Stimulated activated CD4-positive, alpha-beta T cell treated with anti-CD3 and anti-CD28 coated beads, Interleukin-4, amount 100 ng/mL, for 24 hours (primary cell): ENCODE measurements at places on chromosomes 6 and 20.

- no peak for DNase-seq
These were observed 28.5 kb upstream of the EMILIN3 start for GRCh38 chr20:41394931-41395666.

GRCh38 chr6:110425816-110426215 lies 10.4 kb upstream of the DDO start:
- DNase-seq = no peak

DNA sequence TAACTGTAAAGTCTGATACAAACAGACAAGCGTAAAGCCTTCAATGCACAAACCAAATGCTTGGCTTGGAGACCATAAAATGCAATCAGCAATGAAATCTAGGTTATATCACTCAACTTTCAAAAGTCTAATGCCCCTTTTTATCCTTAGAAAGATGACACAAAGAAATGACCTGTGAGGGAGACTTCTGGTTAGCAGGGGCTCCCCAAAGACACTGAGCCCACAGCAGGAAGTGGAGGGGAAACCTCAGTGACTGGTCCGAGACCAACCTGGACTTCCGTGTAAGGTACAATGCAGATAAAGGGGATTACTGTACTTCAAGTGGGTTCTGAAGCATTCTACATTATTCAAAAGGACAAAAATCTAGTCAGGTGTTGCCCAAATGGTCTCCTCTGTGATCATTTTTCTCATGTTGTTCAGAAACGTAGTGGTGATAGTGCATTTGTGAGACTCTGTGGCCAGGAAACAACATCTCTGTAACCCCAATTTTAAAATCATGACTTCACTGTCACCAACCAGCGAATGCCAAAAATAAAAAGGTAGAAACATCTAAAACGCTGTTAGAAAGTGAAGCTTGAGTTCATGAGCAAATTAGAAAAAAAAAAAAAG lies 88.2 kb downstream of the HIVEP2 start:
- no peak for DNase-seq

- DNase-seq = no peak
These were observed 295.8 kb downstream of the BCKDHB start for GRCh38 chr6:80402266-80402665.

- no peak for DNase-seq
These were observed 545 bp upstream of the VSX1 start for GRCh38 chr20:25082498-25082873.

DNA sequence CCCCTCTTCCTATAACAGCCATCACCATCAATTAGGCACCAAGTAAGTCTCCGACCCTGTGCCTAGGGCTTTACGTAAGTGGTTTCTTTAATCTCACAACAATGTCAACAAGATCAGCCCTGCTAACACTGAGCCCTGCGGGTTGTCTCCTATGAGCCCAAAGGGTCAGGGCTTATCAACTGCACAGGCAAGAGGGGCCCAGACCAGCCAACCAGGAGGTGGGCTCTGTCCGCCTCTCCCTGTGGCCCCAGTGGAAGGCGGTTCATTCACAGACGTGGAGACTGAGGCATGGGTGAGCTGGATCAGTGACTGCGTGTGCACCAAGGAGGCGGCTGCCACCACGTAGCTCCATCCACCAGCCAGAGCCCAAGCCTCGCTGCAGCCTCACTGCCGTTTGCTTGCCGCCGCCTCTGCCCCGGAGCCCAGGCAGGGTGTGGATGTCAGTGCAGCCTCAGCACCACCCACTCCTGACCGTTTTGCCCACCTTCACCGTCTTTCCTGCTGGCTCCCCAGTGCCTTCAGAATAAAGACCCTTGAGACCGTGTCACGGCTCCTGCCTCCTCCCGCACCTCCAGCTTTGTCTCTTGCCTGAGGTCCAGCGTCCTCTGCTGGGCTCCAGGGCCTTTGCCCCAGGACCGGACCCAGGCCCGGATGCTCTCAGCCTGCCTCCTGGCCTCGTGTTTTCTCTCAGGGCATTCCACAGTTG lies 78.7 kb downstream of the DLL1 start:
- no peak for DNase-seq

DNA sequence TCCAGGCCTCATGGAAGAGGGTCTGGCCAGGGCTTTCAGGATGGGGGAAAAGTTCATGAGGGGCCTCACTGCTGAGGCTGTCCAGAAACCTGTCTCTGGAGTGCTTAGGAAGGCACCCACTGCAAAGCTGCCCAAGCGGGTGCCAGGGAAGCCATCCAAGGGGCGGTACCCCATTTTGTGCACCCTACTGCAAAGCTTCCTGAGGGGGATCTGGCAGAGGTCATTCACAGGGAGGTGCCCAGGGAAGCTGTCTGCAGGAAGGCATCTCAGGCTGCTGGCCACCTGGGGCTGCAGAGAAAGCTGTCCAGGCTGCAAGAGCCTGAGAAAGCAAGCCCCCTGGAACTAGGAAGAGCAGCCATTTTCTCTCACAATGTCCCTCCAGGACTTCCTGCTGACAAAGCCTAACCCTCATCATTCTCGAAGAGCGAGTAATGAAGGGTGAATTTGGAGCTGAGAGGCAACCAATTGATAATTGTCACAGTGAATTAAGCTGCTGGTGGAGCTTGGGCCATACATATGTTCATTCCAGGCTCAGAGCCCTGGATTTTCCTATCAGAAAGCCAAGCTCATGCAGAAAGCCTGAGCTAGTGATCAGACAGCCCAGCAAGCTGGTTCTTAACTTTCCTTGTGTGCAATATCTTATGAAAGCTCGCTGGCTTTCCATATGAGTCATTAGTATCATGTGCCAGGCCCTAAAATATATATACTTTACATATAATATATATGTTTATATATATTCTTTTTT lies 62.2 kb upstream of the SLC22A16 start:
- no peak for DNase-seq

DNA sequence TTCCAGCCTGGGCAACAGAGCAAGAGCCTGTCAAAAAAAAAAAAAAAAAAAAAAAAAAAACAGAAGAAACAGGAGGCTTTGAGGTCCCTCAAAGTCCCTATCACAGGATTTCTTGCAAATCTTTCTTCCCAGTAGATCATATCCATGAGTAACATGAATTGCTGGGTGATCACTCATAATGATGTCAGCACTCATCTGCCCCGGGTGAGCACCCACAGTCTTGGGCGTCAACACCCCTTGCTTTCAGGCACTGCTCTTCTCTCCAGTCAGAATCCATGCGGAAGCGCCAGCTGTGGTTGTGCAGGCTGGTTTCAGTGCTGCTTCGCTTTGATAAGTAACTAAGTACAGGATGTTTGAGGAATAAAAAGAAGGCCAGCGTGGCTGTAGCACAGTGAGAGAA lies 40.2 kb upstream of the INSM1 start:
- no peak for DNase-seq

DNA sequence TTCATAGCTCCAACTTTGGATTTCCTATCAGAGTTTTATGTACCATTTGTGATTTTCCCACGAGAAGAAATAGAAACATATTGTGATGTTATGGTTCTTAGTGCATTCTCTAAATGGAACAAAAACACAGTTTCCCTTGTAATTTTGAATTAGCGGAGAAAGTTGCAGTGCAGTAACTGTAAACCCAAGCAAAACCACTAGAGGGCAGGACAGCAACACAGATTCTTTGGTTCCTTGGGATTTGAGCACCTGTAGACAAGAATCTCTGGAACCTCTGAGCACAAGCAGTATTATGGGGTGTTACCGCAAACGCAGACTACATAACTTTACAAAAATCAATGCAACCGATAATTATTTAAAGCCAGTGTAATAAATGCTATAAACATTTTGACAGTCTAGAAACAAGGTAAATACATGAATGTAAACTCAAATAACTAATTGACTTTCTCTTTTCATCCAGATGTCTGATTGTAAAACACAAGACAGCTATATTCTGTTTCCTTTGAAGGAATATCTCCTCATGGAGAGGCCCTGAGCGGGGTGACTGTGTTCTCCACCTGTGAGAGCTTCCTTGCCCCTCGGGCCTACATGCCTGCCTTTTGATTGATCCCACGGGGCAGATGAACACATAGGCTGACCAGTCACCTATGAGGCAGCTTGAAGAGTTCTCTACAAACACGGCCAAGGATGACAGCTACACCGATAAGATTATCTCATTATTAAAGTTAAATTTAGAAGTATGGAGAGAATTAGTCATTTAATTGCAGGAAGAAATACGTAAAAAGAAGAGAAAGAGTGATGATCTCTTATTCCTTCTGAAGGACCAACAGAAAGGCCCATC lies 67.5 kb upstream of the COL21A1 start:
- no peak for DNase-seq

DNA sequence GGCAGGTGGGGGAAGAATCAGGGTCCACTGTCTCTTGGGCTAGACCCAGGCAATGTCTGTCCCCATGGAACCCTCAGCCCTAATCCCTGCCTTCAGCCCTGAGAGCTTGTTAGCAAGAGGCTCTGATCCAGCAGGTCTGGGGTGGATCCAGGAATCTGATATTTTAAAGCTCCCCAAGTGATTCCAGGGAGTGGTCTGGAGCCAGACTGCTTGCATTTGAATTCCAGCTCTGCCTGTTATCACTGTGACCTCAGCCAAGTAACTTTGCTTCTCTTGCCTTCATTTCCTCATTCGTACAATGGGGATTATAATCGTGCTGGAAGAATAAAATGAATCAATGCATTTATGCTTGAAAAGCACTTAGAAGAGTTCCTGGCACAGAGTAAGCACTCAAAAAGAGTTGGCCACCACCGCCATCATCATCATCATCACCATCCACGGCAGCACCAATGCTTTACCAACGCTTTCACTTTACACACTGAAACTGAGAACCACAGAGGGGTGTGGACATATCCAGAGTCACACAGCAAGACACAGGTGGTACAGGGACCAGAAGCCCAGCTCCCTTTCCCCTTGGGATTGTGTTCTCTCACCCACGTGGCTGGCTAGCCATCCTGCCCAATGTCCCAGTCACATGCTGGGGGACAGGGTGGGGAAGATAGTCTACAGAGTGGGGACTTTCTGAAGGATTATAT lies 75.7 kb upstream of the RALY start:
- no peak for DNase-seq

DNA sequence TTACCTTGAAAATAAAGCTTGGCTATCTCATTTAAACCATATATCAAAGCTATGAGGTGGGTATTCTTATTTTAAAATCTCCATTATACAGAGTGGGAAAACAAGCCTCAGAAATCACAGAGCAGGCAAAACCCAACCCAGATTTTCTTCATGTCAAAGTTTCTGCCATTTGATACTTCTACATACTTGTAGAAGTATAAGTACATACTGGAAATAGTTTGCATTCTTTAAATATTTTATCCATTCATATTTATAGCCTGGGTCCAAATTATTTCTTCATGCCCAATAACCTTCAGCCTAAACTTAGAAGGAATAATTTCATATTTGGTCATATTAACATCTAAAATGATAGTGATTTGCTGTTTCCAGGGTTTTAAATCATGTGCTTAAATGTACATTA lies 61.8 kb downstream of the MLIP start:
- DNase-seq = no peak

DNA sequence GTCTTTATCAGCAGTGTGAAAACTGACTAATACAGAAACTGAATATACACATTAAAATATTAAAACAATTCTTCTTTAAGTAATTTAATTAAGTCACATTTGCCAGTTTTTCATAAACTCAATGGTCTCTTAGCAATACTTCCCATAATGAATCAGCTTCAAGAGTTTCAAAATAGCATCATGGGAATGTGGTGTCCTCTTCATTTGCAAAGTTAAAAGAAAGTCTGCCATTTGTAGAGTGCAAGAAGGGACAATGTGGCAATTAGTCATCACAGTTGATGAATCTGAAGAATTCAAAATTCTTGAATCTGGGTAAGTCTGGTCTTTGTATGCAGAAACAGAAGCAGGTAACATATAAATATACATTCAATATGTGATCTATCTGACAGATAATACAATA lies 38.7 kb downstream of the SYNE1 start:
- DNase-seq = no peak

DNA sequence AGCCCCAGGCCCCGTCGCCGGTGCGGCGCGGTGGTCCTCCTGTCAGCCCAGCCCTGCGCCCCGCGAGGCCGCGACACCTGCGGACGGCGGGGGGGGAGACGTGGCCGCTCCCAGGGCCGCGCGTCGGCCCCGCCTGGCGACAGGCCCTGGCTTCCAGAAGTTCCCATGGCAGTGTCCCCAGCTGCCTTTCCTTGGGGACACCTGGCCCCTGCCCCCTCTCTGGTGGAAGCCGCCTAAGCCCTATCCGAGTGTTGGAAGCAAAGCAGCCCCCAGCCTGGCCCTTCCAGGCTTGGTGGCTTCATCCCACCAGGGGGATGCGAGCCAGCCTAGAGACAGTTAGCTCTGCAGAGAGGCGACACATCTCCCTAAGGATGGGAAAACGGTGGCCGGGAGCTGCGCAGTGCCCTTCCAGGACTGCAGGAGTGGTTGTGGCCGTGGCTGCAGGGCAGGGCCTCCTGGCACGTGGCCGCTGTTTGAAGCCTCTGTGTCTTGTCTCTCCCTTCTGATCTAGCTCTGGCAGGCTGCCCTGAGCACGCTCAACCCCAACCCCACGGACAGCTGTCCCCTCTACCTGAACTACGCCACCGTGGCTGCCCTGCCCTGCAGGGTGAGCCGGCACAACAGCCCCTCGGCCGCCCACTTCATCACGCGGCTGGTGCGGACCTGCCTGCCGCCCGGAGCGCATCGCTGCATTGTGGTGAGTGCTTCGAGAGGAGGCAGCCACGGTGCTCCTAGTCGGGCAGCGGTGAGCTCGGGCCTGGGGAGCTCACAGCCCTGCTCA lies 816 bp downstream of the NPEPL1 start:
- DNase-seq = no peak

DNA sequence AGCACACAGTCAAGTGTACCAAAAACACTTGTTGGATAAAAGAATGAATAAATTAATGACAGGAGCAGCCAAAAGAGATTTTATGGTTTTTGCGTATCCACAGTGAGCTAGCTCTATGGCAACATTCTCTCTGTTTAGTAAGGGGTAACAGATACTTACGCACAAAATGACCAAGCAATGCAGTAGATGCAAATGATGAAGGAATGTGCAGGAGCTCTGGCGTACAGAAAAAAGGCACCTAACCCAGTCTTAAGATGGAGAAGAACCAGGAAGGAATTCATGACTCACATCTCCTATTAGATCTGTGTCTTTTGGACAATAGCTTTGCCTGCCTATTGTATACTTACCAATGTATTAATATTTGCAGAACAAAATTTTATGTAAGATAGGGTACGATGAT lies 191.9 kb upstream of the PREP start:
- DNase-seq = no peak

- DNase-seq = no peak
These were observed 15.6 kb upstream of the ISM1 start for GRCh38 chr20:13205425-13205824.

DNA sequence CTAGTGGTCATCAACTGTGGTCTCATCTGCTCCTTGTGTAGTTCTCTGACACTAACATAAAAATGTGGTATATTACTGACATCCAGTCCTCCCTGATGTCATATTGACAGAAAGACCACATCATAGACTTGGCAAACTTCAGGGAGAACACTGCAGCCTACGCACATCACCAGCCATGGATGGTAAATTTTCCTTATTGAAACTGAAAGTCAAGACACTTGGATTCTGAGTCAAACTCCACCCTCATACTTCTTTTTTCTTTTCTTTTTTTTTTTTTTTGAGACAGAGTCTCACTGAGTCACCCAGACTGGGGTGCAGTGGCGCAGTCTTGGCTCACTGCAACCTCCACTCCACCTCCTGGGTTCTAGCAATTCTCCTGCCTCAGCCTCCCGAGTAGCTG lies 25.4 kb downstream of the NDRG3 start:
- DNase-seq = peak; percentile 47
